ENCODE measurements at places on chromosomes 6 and 20. TPM values are rescaled to one million over a fixed set of nuclear protein-coding genes. Genes with fewer than 3 reads are reported as not detected.

- no peak for DNase-seq
Observed at GRCh38 chr20:25549172-25549773, 36.1 kb downstream of the NINL start.

SGK2 gene
- total RNA-seq = 1.4 TPM

HFE gene
- 1.9 TPM for total RNA-seq

DNA sequence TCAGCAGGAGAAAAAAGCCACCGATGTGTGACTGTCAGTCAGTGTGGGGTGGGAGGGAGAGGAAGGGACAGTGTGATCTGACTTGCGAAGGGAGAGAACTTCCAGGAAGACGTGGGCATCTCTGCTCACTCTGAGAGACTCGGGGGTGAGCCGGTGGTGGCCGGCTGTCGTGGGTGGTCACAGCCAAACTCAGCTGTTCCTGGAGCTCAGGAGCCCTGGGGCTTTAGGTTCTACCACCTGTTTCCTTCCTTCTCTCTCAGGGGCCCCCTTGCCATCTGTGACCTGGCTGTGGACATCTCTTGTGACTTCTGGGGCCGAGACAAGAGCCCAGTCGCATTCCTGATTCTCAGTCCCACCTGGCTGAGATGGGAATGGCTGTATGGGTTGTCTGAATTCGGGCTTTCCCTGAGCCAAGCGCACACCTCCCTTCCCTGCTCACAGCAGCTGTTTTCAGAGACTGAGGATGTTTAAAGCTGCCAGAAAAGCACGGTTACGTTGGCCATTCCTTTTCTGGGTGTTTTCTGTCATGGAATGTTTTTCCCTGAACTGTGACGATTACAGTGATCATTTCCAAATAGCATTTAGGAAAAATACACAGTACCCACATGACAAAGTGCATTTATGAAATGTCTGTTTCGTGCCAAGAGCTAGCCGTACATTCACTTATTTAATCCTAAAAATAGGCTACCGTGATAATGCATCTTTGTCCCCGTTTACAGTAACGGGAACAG lies 36.5 kb downstream of the SYNJ2 start:
- DNase-seq = no peak

DNA sequence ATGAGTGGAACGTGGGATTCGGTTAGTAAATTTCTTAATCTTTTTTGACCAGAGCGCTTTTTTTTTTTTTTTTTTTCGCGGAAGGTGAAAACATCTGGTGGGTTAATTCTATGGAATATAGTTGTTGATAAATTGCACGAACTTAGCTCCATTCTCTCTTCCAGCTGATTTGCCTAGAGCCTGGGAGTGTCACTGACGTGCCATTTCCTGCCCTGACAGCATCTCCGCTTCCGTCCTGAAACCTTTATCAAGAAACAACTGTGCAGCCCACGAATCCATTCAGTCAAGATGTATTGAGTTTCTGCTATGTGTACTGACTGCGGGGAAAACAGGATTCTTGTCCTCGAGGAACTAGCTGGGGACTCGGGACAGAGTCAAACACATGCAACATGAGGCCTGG lies 59.5 kb upstream of the TGM3 start:
- DNase-seq = no peak
